AG08396 (cell line): ENCODE measurements at places on chromosomes 1 and 21.
A peak's percentile ranks its signal among the peaks of the same experiment; 100 is the strongest.

GRCh38 chr1:66998972-66999371 is 55.0 kb downstream of the SLC35D1 start:
- DNase-seq, result no peak

DNA sequence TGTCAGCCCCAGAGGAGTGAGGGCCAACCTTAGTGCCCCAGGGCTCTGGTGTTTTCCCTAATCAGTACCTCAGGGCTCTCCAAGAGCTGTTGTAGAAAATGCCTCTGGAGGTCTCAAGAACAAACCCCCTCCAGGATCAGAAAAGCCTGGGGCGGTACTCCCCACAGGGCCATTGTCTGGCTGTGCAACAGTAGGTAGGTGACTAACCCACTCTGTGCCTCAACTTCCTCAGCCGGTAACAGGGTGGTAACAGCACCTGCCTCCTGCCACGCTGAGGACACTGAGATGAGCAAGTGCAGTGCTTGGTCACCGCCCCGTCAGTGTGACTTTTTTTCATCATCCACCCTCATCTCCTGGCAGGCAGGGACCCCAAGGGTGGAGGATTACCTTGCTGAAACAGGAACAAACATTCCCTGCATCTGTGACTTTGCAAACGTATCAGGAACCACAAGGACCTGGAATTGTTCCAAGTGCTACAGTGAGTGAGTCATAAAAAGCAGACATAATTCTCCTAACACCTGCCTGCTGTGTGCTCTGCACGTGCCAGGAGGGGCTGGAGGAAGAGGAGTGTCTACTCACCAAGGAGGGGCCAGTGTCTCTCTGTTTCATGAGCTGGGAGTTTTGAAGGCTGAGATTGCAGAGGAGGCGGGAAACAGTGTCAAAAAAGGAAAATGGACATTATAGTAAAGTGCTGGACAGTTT is 440.8 kb downstream of the NPHP4 start:
- DNase-seq, result no peak

DNA sequence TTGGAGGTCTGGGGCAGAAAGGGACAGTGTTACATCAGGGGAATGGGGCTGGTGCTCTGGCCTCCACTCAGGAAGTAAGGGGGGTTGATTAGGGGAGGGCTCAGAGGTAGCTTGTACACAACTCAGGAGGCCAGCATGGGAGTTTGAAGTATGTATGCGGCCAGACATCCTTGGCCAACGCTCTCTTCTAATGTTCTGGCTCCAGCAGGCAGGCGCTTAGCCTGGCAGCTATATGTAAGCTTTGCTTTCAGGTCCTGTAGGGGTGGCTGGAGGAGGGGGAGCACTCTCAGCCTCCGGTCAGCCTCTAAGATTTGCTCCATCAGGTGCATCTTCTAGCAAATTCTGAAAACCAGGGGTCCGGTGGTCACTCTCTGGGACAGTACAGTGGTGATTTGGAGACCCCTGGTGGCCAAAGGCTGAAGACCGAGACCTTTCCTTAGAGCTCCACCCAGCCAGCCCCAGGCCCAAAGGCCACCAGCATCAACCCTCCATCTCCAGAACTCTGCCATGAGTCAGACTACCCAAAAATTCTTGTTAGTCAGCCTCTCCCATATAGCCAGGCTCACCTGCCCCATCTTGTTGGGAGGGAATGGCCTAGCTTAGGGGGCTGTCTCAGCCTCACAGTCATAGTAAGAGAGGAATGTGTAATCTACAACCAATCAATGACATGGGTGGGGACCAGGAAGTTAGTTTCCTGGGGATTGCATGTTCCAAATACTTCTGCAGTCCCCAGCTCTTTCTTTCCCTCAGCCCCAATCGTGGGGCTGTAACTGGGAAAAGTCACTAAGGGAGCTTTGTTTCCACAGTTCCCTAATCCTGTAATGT is 9.7 kb upstream of the COL8A2 start:
- peak; percentile 69 for DNase-seq

- DNase-seq, result no peak
Measured at GRCh38 chr1:156673387-156674121, 3.7 kb downstream of the NES start.

DNA sequence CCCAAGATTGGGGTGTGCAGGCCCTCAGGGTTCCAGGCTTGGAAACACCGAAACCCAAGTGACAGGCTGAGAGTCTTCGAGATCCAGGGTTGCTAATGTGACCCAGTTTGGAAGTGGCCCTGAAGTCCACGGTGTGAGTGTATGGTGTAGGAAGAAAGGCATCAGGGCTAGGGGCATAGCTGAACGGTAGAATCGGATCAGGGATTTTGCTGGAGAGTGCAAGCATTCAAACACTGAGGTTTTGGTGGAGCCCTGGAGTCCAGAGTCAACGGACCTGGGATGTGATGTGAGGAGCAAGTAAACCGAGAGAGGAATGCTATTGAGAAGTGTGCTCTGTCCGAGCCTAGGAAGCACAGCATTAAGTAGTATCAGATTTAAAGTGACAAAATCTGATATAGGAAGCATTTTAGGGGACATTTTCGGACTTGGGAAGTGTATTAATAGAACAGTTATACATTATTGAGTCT is 958 bp downstream of the NFYC start:
- peak; percentile 26 for DNase-seq

- DNase-seq, result no peak
Measured at GRCh38 chr1:30609336-30609998, 113.9 kb downstream of the MATN1 start.

GRCh38 chr1:165575468-165576099 is 31.8 kb downstream of the LRRC52 start:
- DNase-seq, result no peak

DNA sequence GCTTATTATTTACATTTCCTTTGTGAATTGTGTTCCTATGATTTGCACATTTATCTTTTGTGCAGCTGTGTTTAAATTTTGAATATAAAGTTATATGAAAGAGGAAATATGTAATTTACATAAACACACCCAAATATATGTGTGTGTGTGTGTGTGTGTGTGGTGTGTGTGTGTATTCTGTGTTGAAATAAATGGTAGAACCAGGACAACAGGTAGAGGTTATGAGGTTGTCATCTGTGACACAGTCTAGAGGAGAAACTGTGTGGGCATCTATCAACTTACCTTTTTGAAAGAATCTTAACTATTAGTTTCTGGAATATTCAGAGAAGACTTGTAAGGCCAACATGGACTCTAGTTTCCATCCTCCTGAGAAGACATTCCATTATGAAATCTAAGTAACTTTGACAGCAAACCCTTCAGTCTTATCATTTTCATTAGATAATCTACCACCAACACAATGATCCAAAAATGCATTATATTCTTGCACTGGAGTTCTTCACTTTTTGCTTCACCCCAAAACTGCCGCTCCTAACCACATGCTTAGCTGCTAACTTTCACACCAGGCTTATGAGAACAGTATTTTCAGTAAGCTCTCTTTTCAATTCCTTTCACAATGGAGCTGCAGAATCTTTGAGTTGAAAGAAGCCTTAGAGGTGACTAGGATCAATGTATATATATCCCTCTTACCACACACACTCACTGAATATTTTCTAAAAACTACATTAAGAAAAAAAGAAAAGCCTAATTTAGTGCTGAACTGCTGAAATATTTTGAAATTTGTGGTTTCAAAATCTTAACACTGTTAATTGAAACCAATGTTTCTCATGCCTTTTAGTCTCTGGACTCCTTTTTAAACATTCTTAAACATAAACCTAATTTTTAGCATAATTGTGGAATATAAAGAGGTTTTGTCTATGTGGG is 21.8 kb downstream of the PTPRC start:
- no peak for DNase-seq

DNA sequence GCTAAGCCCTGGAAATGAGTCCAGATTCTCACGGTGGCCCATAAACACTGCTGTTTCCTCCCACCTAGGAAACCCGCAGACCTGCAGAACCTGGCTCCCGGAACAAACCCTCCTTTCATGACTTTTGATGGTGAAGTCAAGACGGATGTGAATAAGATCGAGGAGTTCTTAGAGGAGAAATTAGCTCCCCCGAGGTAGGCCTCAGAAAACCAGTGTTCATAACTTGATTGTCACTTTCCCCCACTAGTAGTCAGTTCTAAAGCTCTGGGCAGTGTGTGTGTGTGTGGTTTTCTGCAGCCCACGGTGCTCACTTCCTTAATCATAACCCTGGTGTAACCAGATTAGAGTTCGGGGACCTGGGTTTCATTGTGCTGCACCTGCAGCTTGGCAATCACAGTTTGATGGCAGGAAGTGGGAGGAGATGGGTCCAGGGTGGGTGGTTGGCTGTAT is 39.1 kb downstream of the CLIC6 start:
- DNase-seq, result no peak

GRCh38 chr1:84259376-84259775 is 42.1 kb upstream of the SAMD13 start:
- DNase-seq, result no peak

- peak; percentile 33 for DNase-seq
Measured at GRCh38 chr1:243325305-243325890, 69.6 kb downstream of the SDCCAG8 start.

DNA sequence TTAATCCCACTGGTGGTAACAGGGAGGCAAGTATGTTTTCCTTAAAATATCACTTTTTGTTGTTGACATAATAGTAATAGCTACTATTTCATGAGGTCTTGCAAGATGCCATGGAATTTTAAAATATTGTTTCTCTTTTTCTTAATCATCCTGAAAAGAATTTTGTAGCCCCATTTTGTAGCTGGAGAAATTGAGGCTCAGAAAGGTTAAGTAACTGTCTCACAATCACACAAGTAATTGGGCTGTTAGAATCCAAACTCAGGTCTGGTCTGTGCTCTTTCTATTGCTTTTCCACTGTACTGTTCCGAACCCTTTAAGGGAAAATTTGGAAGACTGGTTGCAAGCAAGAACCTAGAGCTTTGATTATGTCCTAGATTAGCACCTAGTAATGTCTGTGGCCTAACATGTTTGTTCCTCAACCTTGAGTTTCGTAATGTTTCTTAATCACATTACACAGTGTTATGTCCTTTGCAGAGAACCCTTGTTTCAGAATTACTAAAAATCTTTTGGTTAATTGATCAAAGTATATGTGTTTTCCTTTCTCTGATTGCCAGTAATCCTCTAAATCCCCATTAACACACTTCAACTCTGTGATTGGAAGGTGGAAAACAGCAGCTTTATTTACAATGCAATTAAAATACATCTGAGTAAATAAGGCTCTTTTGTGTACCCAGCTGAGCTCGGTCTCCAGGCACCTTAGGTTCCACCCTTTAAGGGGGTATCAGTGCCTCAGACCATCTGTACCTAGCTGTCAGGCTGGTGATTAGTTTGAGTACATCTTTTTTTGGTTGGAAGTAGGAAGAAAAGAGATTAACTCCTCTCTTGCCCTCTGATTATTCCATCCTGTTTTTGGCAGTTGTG is 10.4 kb downstream of the LRRC42 start:
- DNase-seq, result no peak

GRCh38 chr1:192866241-192866868 is 57.5 kb downstream of the RGS2 start:
- DNase-seq, result no peak

DNA sequence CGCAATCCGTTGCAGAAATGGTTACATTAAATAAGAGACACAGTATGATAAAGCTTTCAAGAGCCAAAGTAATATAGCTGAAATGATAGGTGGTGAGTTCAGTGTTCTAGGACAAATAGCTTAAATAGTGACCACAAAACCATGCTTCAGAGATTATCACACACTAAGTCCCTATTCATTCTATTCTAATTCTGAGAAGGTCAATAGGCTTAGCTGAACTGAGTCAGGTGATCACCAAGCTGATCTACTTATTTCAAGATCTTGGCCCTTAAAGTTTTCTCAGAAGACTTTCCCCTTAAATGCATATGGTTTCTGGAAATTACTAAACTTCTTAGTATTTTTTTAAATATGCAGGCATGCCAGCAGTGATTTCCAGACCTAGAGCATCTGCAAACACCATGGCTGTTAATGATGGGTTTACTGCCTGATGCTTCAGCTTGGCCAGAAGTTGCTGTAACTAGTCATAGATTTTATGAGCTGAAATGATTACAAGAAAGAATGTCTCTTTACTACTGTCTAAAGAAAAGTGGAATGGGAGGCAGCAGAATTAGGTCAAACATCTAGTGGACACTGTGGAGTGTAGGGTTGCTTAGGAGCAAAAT is 242.9 kb downstream of the ST6GALNAC3 start:
- DNase-seq, result no peak

- DNase-seq, result no peak
Measured at GRCh38 chr1:20711285-20712214, 6.3 kb downstream of the KIF17 start.

- peak; percentile 80 for DNase-seq
Measured at GRCh38 chr1:24898152-24898908, 31.7 kb downstream of the RUNX3 start.

DNA sequence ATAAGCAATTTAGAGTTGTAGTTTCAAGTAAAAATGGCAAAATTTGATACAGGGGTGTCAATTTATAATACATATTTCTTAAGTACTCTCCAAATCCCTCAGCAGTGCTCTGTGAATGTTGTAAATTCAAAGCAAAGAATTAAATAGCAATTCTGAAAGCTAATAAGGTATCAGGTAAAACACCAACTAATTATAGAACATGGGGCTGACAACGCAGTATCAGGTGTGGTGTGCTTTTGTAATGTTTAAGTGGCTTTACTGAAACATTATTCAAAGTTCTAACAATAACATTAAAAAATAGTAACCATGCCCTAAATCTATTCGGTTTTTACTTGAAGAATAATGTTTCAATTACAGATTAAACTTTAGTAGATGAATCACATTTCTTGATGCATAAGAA is 1271.2 kb upstream of the ADGRL2 start:
- no peak for DNase-seq

DNA sequence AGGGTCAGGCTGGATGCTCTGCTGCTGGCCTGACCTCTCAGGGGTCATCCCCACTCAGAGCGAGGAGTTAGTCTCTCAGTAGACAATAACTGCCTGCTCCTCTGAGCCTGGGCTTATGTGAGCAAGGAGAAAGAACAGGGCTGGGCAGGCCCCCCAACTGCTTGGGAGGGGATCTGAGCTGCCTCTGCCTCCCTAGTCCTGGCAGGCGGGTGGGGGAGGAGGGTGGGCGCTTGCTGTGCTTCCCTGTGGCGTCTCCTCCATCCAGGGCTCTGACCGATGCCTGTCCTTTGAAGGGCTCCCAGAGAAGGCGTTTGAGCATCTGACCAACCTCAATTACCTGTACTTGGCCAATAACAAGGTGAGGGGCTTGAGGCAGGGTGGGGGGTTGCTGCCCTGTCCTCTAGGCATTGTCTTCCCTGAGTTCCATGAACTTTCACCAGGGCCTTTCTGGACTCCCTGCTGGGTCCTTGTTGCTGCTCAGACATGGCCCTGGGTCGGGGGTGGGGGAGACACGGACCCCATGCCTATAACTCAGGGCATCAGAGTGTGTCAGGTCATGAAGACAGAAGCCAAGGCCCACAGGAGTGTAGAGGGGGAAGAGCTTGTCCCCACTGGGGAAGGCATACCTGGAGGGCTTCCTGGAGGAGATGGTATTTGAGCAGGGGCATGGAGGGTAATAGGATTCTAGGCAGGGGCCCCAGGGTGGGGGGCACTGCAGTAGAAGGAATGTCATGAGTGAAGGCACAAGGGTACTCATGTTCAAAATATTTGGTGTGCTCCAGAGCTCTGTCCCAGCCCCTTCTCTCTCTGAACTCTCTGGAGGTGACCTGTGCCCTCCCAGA is 12.5 kb downstream of the PODN start:
- DNase-seq, result no peak

GRCh38 chr1:20493309-20493708 is 7.3 kb upstream of the CAMK2N1 start:
- no peak for DNase-seq
